ENCODE measurements at places on chromosomes 16 and 17. TPM values are rescaled to one million over a fixed set of nuclear protein-coding genes. Genes with fewer than 3 reads are reported as not detected.

The CLEC18B gene
- total RNA-seq = 0.20 TPM

The MPP3 gene
- 12.9 TPM for total RNA-seq

The ARHGDIG gene
- total RNA-seq = 0.37 TPM

The KRTAP4-4 gene
- not detected for total RNA-seq

The TMEM114 gene
- total RNA-seq = not detected

The MT1F gene
- 0.37 TPM for total RNA-seq

The NUTF2 gene
- total RNA-seq = 284 TPM

The SPOP gene
- 36.7 TPM for total RNA-seq

The SERPINF2 gene
- total RNA-seq = not detected

The KRTAP16-1 gene
- total RNA-seq = not detected

The AARSD1 gene
- 14.3 TPM for total RNA-seq

The TP53TG3D gene
- not detected for total RNA-seq

The RAB37 gene
- total RNA-seq = 0.20 TPM

The CRYBA1 gene
- not detected for total RNA-seq

The CDRT15 gene
- not detected for total RNA-seq

The TM4SF5 gene
- total RNA-seq = not detected

The PRR29 gene
- 0.73 TPM for total RNA-seq

The GPR179 gene
- not detected for total RNA-seq

The MARVELD3 gene
- total RNA-seq = not detected

Data from subcutaneous preadipocyte (primary cell).